ENCODE measurements at places on chromosomes 7 and 10.

GRCh38 chr10:51129946-51130544 is 55.8 kb downstream of the PRKG1 start:
- DNase-seq: no peak

GRCh38 chr7:82029236-82029913 is 259.5 kb upstream of the HGF start:
- DNase-seq: no peak

DNA sequence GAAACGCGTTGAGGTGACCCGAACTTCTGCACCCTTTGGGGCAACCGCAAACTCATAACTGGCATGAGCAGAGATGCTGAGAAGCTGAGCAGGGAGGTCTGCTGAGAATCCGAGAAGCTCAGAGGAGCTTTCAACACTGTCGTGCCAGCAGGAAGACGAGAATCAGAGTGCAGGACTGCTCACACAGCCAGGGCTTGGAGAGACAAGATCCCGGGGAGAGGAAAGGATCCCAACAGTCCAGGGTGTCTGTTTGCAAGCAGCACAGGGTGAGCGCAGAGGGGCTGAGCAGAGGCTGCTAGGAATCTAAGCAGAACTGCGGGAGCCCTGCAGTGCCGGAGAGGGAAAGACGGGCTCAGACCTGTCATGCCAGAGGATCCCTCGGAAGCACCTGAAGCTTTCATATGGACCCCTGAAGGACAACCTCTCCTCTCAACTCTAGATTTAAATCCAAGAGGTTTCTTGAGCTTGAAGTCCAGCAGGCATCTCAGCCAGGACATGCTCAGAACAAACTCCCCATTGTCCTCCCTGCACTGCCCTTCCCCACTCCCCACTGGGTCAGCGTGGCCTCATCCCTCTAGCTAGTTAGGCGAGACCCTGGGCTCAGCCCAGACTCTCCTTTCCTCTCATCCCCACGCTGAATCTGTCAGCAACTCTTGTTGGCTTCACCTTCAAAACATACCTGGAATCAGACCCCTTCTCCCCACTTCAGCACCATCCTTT is 40.7 kb downstream of the FOXL3 start:
- peak; percentile 54 for DNase-seq

DNA sequence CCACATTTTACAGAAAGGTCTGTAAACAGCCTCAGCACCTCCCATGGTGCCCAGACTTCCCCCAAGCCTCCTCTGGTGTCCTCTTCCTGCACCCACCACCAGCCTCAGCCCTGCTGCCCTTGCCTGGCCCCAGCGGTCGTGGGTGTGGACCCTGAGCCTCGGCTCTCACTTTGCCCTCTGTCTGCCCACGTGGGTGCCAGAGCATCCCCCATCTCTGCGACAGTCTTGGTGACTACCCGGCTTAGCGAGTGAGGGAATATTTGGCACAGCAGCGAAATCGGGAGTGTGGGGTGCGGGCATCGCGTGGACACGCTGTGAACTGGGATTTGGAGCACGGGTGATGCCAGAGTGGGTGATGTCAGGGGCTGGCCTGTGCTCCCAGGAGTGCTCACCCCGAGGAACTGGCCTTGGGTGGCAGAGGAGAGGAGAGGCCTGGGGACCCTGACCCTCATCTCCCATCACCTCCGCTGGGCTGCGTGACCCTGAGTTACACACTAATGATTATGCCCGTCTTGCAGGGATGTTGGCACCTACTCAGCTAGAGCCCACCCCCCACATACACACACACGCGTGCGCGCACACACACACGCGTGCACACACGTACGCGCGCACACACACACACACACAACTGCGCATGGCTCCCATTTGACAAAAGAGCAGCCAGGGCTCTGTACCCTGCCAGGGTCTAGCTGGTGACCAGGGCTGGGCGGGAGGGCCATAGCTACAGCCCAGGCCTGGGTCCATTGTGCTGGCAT is 8.7 kb downstream of the ELFN1 start:
- DNase-seq: no peak

GRCh38 chr10:68560186-68560942 is at the start of gene TET1:
Gene TET1, plus strand, starts transcription at chr10:68560337. Its CDS starts 12,002 bp downstream, at chr10:68572339.
- DNase-seq: no peak

DNA sequence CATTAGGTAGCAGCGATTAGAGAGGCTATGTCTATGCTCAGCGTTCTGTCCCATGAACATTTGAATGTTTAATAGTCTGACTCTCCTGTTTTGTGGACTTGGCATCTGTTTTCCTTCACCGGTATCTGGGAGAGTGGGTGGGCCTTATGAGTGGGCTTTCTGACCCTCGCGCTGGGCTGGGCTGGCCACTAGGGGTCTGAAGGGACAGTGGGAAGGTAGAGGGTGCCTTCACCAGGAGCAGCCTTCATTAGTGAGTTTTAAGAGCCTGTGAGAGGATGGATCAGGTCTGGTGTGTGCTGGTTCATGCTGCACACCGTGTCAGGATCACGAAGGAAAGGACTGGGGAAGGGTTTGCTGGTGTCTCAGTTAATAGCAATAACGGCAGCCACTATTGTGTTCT is 33.4 kb downstream of the DCLRE1A start:
- DNase-seq: no peak

DNA sequence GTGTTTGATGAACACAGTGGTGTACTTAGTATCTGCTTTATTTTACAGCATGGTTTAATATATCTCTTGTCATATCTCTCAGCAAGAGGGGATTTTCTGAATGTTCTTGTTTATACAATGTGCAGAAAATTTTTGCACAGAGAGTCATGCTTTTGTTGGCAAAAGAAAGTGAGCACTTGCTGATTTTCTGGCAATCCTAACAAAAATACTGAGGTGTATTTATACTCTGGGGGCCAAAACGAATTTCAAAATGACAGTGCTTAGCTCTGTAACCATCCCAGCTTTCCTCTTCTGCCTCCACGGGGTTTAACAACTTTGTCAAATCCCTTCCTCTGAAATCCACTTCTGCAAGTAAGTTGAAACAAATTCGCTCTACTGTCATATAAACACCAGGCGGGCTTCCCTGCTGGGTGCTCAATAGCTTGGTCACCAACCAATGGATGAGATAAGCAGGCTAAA is 169.2 kb downstream of the NOC3L start:
- DNase-seq: no peak

GRCh38 chr10:72364239-72364777 is 9.6 kb upstream of the DNAJB12 start:
- no peak for DNase-seq

DNA sequence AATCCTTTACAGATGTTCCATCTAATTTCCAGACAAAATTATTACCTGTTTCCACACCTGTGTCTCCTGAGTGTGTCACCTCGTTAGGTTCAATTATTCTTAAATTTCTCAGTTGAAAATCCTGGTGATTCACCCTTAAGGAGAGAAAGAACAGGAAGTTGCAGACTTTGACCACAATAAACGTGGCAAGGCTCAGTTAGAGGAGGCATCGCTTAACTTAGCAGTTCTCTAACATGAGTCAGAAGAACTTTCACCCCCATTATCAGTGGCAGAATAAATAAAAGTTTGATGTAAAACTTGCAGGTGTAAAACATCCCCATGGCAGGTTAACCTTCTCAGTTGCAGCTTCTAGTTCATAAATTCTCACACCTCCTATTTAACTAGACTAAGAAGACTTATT is 8.3 kb downstream of the XPNPEP1 start:
- DNase-seq: no peak

- DNase-seq: no peak
These were observed 144.7 kb upstream of the ZNF716 start for GRCh38 chr7:57305192-57305748.

GRCh38 chr7:158430308-158431034 is 157.2 kb downstream of the PTPRN2 start:
- no peak for DNase-seq

DNA sequence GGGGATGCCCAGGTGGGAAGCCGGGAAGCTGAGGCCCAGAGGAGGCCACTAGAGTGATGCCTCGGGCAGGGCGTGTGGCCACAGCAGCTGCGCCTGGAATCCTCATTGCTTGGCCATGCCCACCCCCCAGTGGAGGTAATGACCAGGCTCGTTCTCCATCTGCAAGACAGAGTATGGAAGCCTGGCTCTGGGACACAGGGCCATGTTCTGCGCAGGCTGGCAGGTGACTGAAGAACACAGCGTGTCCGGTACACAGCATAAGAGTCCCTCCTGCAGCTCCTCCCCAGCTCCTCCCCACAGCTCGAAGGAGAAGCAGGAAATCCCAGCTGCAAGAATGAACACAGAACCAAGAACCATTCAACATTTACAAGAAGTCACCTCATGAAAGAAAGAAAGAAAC is 64.8 kb downstream of the SMURF1 start:
- DNase-seq: no peak

GRCh38 chr10:44016589-44017482 is 368.1 kb downstream of the CXCL12 start:
- no peak for DNase-seq

DNA sequence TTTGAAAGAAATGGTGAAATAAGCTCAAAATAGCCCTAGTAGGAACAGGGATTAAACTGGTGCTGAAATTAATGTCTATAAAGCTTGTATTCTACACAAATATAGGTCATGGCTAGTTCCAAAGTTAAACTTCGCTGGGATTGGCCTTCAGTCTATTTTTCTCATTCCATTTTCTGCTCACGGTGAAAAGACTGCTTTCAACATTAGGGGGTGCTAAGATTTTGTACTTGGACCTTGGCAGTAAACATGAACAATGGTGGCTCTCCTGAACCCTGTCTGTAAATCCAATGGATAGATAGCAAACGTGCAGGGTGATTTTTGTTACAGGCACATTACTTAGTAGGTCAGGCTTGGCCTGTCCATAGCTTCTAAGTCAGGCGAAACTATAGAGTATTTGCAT is 36.0 kb upstream of the RSU1 start:
- no peak for DNase-seq

DNA sequence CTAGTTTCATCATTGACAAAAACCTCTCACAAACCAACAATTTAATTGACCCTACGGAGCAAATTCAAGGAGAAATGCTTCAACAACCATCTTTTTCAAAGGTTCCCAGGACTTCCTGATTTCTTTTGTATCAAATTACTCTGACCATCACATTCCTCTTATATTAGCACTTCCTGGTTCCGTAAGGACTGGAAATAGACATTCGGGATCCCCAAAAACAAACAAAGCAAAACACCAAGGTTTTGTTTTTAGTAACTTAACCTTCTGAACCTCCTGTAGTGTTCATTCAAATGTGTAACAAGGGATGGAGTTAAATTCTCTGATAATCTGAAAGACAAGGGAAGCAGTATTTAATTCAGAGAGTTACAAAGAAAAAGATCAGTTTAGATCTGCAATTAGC is 387.6 kb upstream of the NRP1 start:
- no peak for DNase-seq

DNA sequence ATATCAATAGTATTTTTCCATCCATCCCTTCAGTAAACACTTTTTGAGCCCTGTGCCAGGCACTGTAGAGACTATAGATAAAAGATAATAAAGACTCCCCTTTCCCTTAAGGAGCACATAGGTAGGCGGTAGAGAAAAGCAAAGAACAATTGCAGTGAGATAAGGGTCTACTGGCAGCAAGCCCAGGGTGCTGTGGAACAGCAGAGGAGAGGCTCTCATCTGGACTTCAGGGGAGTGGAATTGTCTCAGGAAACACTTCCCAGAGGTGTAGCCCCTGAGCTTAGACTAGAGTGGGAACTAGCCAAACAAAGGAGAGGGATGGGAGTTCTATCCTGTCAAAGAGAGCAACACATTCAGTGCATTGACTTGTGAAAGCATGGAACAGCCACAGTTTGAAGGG is 102.0 kb downstream of the NRF1 start:
- DNase-seq: no peak

DNA sequence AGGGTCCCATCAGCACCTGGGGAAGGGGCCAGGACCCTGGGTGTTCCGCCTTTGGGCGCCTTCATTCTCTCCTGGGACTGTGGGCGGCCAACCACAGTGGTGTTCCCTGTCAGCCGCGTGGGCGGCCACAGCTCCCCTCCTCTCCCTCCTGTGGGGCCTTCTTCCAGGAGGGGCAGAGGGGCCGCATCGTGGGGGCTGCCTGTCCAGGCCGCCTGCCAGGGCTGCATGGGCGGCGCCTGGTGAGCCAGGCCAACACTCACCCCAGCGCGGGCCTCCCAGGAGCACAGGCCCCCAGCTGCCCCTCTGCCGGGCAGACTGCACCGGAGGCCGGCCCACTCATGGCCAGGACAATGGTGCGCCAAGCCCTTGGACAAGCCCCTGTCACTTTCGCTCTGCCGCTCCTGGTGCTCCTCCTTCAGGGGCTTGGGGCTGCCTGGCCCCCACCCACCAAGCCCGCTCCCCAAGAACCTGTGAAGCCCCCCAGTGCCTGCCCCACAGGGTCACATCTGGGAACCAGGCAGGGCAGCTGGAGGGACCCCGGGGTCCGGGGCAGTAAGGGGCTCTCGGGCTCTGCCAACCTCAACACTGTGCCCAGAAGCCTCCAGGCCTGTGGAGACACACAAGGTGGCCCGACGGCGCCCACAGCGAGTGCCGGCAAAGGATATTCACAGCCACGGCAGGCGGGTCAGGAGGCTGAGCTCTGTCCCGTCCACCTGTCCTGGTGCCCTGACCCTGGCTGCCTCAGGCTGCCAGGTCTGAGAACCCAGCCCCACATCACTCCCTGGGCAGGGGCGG is 42.8 kb downstream of the AP5Z1 start:
- DNase-seq: no peak

GRCh38 chr10:69807122-69807521 is 5.4 kb downstream of the COL13A1 start:
- no peak for DNase-seq

DNA sequence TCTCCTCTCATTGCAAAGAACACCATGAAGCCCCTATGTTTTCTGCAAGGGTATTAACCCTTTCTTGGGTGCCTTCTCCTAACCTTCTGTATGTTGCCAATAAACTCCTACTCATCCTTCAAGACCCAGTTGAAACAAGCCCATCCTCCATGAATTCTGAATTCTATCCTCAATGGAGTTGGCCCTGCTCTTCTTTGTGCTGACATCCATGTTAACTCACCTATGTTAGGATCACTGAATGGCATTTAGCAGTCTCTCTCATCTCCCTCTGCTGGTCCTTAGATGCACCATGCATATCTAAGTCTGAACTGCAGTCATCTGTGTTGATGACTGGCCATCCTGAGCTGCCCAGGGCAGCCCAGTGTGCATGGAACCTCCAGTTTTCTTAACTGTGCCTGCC is 129.8 kb downstream of the BUB3 start:
- no peak for DNase-seq

Data from RWPE2 (cell line).